ENCODE measurements at places on chromosomes 5 and 9.

DNA sequence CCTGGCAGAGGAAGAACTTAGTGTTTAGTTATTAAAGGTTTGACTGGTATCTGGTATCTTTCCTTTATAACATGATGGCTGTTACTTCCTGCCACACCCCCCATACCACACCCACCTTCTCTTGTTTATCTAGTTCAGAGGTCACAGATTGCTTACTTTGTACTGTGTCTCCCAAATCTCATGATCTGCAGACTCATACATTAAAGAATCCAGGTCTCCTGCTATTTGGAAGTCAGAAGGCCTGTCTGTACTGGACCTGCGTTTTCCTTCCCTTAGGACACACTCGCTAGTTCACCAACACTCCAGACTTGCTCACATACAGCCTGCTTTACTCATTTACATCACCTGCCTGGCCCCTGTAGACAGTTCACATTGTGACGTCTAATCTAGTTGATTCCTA is 39.3 kb downstream of the NUDT12 start:
- peak; percentile 69 for DNase-seq

GRCh38 chr9:138022121-138022741 is 144.6 kb downstream of the CACNA1B start:
- no peak for DNase-seq

DNA sequence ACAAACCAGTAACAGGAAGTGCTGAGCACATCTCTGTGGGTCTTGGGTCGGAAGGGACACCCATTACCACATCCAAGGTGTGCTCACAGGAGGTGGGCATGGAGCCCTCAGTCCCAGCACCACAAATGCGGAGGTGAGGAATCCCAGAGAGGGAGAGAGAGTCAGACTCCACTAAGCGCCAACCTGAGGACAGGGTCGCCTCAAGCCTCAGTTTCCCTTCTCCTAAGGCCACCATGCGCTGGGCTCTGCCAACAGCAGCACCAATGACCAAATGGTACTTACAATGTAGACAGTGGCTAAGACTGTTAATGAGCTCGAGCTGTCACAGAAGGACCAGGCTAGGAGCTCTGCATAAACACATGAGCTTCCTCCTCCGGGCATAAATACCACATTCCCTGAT is 43.1 kb downstream of the BICD2 start:
- DNase-seq, result no peak

DNA sequence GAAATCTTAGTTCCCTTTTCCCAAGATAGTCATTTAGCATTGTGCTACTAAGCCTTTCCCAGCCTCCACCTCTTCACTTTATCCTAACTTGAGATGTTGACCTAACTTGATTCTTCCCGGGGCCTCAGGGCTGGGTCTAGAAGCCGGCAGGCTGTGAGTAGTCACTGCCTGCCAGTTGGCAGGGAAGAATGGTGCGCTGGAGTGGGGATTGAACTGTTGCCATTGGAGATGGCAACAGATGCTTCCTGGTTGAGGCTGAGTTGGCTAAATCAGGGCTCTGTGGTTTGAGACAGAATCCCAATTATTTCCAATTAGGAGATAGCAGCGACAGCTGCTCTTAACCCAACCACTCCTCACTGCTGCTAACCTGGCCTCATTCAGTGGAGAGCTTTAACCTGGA is 343.1 kb downstream of the BRINP1 start:
- DNase-seq, result peak; percentile 12

GRCh38 chr5:4243479-4244264 is 648.0 kb downstream of the IRX1 start:
- DNase-seq, result no peak

- no peak for DNase-seq
Observed at GRCh38 chr9:70318002-70318401, 59.2 kb downstream of the SMC5 start.

DNA sequence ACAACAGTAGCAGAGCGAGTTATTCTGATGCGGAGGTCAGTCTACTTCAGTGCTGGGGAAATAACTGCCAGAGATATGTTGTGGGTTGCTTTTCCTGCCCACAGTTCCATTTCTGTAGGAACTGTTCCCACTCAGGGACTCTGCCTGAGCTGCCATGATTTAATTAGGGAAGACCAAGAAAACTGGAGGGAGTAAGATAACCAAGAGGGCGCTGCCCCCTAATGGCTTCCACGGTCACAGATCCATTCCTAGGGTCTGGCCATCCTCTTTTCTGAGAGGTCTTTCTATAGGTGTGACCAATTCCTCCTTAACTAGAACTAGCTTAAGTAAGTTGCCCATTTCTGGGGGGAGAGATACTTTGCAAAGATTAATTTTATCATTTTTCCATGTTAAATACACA is 125.9 kb downstream of the APBA1 start:
- no peak for DNase-seq

GRCh38 chr9:118962426-118962825 is 406.8 kb downstream of the BRINP1 start:
- DNase-seq, result peak; percentile 14

DNA sequence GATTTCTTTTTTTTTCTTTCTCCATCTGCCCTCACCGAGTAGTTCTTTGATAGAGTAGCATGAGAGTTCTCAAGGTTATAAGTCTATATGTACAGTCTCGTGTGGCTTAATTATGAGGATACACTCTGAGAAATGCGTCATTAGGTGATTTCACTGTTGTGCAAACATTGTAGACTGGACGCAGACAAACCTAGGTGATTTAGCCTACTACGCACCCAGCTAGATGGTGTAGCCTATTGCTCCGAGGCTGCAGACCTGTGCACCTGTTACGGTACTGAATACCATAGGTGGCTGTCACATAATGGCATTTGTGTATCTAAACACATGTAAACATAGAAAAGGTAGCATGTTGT is 26.9 kb upstream of the CORO2A start:
- no peak for DNase-seq

GRCh38 chr9:19481971-19482404 is 73.2 kb downstream of the ACER2 start:
- no peak for DNase-seq

GRCh38 chr5:151580858-151581257 is 10.3 kb downstream of the FAT2 start:
- DNase-seq, result no peak

- peak; percentile 25 for DNase-seq
Observed at GRCh38 chr5:120134944-120135343, 329.2 kb upstream of the PRR16 start.

DNA sequence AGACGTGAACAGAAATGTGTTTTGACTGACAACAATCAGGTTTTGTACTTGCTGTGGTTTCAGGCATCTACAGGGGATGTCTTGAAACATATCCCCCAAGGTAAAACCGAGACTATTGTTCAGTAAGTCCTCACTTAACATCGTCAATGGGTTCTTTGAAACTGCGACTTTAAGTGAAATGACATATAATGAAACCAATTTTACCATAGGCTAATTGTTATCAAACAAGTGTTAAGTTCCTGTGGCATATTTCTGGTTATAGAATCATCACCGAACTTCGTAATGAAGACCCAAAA is 16.4 kb upstream of the OMD start:
- DNase-seq, result no peak

GRCh38 chr9:99025616-99026270 is 79.2 kb upstream of the TGFBR1 start:
- DNase-seq, result no peak

- DNase-seq, result no peak
Observed at GRCh38 chr5:78810098-78810920, 161.7 kb upstream of the LHFPL2 start.

DNA sequence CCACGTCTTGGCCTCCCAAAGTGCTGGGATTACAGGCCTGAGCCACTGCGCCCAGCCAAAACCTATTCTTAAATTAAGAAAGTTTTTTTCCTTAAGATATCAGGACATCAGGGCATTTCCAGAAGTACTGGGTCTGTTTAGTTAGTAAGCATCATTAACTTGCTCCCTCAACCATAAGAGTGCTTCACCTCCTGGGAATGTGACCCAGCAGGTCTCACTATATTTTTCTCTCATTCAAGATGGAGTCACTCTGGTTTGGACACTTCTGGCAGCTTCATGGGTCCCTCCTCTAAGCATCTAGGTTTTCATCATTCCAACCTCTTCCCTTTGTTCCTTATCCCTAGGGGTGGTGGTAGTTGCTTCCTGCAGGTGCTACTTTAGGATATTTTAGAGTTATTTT is 10.3 kb upstream of the BRD3OS start:
- DNase-seq, result no peak

DNA sequence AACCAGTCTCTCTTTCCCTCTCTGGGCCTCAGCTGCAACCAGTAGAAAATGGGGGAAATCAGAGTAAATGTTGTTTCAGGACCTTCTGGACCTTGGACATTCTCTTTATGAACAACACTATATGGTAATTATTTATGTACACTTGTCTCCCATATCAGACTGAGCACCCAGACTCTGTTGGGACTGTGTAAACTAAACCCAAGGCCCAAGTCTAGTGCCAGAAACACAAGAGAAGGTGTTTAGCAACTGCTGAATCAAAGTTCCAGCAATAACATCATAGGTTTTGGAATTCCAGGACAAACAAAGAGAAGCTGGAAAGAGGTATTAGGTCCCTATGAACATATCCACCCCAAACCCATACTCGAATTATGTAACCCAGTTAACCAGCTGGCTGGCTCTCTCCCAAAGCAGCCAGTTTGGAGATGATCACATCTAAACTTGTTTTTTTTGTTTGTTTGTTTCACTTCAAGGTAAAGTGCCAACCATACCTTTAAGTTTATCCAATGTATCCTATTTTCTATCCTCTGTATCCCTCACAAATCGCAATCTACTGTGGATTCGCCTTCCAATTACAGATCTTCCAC is 1.9 kb upstream of the RNF38 start:
- no peak for DNase-seq

GRCh38 chr9:134335061-134335460 is 8.8 kb downstream of the RXRA start:
- DNase-seq, result no peak

- no peak for DNase-seq
Observed at GRCh38 chr9:135602789-135603481, 36.4 kb downstream of the GLT6D1 start.

- no peak for DNase-seq
Observed at GRCh38 chr9:98412101-98412842, 156.8 kb upstream of the TBC1D2 start.

- no peak for DNase-seq
Observed at GRCh38 chr5:61180886-61181285, 18.6 kb upstream of the SMIM15 start.

- DNase-seq, result no peak
Observed at GRCh38 chr5:154196281-154196680, 5.7 kb downstream of the GALNT10 start.

DNA sequence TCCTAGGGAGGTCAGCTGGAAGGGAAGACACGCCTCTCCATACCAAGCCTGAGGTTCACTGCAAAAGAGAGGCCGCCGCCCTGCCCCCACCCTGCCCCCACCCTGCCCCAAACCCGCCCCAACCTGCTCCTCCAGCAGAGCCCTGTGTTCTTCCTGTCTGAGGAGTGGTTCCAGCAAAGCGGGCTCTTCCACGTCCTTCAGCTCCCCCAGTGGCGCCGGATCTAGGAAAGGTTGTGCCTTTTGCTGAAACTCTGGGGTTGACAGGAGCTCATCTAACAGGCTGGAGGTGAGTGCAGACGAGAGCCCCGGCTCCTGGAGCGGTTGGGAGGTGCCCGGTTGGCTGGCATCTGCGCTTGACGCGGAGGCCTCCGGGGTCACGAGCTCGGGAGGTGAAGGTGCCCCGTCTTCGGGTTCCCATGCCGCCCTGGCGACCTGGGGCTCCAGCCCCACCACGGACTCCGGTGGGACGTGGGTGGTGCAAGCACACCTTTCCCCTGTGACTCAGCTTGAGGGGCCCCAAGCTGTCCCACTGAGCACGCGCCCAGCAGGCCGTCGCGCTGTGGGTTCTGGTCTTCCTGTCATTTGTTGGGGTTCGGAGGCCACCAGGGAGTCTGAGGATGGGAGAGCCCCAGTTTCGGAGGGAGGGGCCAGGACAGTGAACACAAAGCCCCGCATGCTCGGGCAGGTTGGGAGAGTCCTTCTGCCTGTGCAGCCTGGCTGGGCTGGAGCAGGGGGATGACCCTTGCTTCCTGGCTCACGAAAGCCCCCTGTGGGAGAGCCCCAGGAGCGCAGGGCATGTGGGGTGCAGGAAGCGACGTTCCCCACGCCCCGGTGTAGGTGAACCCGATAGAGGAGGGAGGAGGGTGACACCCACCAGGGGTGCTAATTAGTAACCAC is 1467.1 kb downstream of the FOXD4L5 start:
- DNase-seq, result no peak

- DNase-seq, result no peak
Observed at GRCh38 chr9:129354498-129354897, 176.4 kb upstream of the IER5L start.

DNA sequence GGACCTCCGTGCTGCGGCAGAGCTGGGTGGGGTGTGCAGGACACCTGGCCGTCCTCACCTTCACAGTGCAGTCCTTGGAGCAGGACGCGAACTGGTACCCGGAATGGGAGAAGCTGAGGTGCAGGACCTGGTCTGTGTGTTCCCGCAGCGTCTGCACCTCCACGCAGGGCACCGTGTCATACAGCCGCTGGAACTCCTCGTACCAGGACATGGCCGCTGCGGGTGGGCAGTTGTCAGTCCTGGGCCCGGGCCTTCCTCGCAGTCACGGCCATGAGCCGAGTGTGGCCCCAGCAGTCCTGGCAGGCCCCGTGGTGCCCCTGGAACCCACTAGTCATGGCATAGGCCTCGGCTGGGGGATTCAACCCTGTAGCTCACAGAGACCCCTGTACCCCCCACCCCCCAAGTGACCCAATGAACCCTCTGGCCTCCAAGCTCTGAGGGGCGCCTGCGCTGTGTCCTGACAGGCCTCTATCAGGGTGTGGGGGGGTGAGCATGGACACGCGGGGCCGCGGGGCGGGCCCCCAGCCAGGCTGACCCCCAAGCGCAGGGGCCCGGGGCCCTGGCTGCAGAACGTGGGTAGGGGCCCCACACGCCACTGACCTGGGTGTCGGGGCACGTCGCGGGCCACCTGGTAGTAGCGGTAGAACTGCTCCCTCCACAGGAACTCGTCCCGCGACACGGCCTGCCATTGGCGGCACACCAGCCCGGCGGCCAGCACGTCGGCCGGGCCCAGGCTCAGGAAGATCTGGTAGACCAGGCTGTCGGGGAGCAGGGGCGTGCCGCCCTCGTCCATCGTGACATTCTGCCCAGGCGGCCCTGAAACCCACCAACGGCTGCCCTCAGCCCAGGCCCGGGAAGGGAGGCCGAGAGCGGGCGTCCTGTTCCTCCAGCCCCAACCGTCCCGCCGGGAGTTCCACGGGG is 987 bp downstream of the FBXW5 start:
- peak; percentile 5 for DNase-seq

GRCh38 chr5:102307232-102307631 is 11.1 kb upstream of the SLCO4C1 start:
- no peak for DNase-seq

DNA sequence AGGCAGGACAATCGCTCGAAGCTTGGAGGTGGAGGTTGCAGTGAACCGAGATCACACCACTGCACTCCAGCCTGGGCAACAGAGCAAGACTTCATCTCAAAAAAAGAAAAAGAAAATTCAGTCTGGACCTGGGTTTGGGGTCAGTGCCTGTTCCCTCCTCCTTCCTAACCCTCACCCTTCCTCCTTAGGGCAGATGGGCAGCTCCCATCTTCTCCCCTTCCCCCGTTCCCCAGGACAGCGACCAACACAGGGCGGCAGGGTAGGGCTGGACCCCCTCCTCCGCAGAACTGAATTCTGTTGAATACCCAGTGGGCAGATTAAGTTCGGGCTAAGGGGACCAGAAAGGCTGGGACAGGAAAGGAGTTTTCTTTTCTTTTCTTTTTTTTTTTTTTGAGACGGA is 1.5 kb upstream of the RMND5B start:
- no peak for DNase-seq
